ENCODE measurements at places on chromosomes 7 and 10.

DNA sequence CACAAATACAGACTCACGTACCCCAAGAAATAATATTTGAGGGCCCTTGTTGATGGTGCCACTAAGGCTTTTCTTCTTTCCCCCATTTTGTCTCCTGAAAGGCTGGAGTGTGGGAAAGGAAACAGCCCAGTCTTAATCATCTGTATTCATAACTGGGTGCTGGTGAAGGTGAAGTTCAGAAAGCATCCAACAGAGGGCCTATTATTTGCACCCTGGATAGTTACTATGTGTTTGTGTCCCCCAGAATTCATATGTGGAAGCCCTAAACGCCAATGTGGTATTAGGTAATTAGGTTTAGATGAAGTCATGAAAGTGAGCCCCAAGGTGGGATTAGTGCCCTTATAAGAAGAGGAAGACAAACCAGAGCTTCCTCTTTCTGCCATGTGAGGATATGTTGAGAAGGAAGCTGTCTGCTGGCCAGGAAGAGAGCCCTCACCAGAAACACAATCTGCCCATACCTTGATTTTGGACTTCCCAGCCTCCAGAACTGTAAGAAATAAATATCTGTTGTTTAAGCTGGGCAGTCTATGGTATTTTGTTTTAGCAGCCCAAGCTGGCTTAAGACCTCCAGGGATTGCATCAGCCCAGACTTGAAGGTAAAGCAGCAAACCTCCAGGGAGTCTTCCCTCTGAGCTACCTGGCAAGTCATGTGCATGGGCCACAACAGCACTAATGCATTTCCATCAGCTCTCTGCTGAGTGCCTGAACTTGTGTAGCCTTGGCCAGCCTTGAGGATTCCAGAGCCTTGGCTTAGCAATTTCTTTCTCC lies 90.0 kb upstream of the ADRB1 start:
- no peak for DNase-seq

DNA sequence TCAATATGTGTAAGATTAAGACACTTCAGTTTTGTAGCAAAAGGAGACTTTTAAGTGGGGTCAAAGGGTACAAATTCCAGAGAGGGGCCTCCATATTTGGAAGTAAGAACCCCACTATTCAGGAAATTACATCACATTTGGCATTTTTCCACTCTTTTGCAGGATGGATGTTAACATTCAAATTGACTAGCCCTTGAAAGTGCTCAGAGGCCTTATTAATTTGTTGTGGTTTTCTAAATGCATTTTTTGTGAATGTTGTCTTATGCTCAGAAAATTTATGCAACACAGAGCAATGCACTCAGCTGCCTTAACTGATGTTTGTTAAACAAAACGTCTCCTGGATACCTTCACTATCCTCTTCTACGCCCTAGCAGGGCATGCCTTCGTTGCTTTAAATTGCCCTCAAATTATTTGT lies 50.9 kb upstream of the PDLIM1 start:
- no peak for DNase-seq

GRCh38 chr10:129914153-129914855 lies 49.8 kb downstream of the EBF3 start:
- DNase-seq = no peak

DNA sequence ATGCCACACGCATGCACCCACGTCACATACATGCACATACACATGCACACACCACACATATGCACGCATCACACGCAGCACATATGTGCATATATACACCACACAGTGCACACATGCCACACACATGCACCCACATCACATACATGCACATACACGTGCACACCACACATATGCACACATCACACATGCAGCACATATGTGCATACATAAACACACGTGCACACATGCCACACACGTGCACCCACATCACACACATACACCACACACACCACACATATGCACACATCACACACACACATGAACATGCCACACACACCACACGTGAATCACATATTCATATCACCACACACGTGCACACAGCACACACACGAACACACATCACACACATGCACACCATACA lies 338.8 kb downstream of the PTPRN2 start:
- no peak for DNase-seq

GRCh38 chr10:36038316-36038955 lies 396.3 kb upstream of the FZD8 start:
- no peak for DNase-seq

DNA sequence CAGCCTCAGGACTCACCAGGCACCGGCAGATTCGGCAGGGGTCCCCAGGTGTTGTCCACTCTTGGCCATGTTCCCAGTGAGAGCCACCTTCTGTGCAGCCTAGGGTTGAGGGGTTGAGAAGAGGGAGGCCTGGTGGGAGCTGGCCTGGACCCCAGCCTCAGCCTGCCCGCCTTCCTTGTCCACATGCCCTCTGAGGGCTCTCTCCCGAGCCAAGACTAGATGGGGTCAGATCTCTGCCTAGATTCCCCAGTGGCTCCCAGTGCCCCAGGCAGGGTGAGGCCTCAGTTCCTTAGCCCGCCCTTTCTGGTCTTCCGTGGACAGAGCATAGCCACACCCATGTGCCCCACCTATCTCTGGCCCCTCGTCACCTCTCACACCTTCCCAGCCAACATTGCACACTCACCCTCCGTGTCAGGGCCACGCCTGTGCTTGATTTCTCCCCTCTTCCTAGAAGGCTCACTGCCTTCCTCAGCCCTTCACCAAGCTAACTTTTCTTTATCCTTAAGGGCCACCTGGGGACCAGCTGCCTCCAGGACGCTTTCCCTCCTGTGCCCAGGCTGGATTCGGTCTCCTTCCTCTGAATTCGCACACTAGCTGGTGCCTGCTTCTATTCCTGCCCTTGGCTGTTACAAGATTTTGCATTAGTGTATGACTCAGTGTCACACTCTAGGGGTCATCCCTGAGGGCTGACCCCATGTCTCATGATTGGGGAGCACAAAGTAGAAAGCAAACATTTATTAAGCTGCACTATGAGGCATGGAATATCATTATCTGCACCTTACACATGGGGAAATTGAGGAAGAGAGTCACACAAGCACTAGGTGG lies 7.5 kb downstream of the KCP start:
- DNase-seq = no peak

DNA sequence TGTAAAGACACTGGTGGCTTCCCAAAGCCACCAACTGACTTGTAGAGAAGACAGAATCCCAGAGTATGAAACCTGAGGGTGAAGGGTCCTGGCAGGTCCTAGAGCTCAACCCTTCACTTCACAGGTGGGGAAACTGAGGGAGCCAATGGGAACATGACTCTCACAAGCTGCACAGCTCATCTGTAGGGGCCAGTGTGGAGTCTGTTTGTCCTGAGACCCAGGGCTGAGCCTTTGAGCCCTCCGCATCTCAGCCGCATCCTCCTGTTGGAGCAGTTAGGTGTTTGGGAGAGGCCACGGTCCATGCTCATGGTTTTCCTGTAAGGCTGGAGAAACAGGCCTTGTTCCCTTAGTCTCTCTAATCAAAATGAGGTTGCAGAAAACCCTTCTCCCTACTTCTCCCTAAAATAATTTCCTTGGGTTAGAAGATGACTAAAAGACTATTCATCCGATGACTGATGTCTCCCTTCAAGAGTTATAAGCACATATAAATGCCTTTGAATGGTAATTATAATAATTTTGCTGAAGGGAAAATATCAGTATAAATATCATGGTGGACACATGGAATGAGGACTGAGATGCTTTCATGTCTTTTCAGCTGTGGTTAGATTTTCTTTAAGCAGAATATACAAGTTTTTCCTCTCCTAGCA lies 10.3 kb downstream of the HTRA1 start:
- no peak for DNase-seq

DNA sequence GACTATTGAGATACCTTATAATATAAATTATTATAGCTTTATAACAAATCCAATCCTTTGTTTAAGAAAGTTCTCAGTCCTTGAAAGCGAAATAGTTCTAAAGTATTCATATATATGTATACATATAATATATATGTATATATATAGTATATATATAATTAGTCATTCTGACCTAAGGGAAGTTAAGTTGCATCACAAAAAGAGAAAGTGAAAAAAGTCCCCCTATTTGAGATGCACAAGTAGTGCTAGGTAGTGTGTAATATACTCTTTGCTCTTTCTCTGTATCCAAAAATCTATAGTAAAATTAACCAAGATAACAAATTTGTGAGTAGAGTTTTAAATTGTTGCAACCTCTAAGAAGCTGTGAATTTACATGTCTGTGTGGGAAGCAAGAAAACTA lies 13.3 kb upstream of the IFIT1B start:
- DNase-seq = no peak

DNA sequence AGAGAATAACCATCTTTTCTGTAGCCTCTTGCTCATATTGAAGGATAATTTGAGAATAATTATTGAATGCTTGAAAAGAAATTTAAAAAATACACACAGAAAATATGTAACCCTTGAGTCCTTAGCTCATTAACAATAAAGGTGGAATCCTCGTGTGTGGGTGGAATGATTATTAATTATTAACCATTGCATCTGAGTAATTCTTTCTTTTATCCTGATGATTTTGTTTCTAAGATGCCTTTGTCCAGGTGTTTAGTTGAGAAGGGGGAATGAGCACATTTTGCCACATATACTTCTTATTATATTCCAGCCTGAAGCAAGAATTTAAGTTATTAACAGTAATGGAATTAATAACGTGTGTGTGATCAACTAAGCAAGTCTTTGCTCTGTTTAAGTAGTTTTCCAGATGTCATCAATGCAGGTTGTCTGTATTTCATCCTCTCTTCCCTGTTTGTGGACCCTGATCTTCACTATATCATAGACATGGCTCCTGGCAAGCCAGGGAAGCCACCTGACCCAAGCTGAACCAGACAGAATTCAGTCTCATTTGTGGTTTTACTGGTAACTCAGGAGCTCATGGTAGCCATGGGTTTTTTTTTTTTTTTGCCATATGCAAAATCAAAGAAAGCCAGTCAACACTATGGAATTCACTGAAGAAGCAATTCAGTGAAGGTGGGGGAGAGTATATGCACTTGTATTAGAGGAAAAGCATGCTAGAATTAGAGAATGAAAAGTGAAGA lies 144.3 kb downstream of the KIF20B start:
- DNase-seq = no peak
